ENCODE measurements at places on chromosomes 5 and 9. TPM values are rescaled to one million over a fixed set of nuclear protein-coding genes. Genes with fewer than 3 reads are reported as not detected.

- no peak overlapping the region for H3K27ac ChIP-seq
- H3K36me3 ChIP-seq: no peaks in the 10 kb centered on the region
- no peaks in the 10 kb centered on the region for H3K4me1 ChIP-seq
- DNase-seq: no peak
- no peak overlapping the region for H3K4me3 ChIP-seq
These were observed 213.4 kb downstream of the LURAP1L start for GRCh38 chr9:12988258-12988657.

GRCh38 chr9:21281275-21281674 is 23.8 kb downstream of the IFNA5 start:
- no peak overlapping the region for H3K4me3 ChIP-seq
- H3K27me3 ChIP-seq: no peaks in the 10 kb centered on the region
- no peaks in the 10 kb centered on the region for H3K4me1 ChIP-seq
- no peaks in the 10 kb centered on the region for H3K36me3 ChIP-seq

Gene MLANA
- total RNA-seq: not detected

Gene HMGCS1
- total RNA-seq: 147 TPM

DNA sequence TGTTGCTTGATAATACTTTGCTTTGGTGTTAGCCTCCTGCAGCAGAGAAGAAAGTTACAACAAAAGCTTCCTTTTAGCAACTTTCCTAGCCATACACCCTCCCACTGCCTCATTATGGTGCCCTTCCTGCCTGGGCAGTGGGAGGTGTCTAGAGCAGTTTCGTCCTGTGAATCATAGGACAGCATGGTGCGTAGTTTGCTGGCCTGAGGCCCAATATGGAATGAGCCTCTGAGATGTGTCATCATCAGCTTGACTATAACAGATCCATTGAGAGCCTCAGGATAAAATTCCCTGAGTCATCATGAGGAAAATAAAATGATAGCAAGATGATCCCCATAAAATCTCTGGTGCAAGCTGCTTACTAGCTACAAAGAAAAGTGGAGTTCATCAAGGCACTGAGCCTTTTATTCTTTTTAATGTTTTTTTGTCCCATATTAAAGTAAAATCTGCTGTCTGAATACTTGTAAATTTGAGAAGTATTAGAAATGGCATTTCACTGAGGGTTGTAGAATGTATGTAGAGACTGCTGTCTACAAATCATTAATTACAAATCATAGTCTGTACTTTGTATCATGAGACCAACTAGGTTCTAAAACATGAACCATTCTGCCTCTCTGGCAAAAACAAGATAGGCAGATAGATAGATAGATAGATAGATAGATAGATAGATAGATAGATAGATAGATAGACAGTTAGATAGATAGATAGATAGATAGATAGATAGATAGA is 303.0 kb upstream of the PDE4D start:
- H3K27ac ChIP-seq: no peak overlapping the region
- no peaks in the 10 kb centered on the region for H3K36me3 ChIP-seq
- H3K27me3 ChIP-seq: no peaks in the 10 kb centered on the region
- H3K4me1 ChIP-seq: no peaks in the 10 kb centered on the region
- no peak overlapping the region for H3K4me3 ChIP-seq

DNA sequence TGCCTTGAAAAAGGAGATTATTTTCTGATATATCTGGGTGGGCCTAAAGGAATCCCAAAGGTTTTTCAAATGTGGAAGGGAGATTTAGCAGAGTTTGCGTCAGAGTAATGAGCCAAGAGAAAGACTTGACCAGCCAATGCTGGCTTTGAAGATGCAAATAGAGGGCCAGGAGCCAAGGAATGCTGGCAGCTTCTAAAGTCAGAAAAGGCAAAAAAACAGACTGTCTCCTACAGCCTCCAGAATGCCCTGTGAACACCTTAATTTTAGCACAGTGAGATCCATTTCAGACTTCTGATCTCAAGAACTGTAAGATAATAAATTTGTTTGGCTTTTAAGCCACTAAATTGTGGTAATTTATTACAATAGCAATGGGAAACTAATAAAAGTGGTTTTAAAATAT is 122.6 kb upstream of the FREM1 start:
- no peaks in the 10 kb centered on the region for H3K36me3 ChIP-seq
- H3K27ac ChIP-seq: no peak overlapping the region
- no peak overlapping the region for H3K4me3 ChIP-seq
- H3K4me1 ChIP-seq: no peaks in the 10 kb centered on the region
- no peak for DNase-seq

- no peaks in the 10 kb centered on the region for H3K27me3 ChIP-seq
- no peaks in the 10 kb centered on the region for H3K4me1 ChIP-seq
- H3K36me3 ChIP-seq: peaks cover 15% of the 10 kb centered on the region
- peak; percentile 23 for DNase-seq
- no peak overlapping the region for H3K27ac ChIP-seq
These were observed 65.0 kb upstream of the FBXW11 start for GRCh38 chr5:172071309-172071875.

DNA sequence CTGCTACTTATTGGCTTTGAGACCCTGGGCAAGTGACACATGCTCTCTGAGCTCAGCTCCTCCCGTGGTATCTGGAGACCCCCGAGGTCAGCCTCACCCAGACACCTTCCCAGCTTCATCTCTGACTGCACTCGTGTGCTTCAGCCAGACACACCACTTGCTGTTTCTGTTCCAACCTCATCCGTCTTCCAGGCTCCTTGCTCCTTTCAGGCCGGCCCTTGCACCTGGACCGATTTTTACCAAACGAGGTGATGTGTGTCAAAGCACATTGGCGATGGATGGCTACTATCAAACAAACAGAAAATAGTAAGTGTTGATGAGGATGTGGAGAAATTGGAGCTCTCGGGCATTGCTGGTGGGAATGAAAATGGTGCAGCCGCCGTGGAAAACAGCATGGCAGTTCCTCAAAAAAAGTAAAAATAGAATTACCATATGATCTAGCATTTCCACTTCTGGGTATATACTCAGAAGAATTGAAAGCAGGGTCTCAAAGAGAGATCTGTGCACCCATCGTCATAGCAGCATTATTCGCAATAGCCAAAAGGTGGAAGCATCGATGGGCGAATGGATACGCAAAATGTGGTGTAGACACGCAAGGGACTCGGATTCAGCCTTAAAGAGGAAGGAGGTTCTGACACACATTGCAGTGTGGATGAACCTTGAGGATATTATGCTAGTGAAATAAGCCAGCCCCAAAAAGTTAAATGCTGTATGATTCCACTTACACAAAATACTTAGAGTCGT is 96.1 kb upstream of the IER5L start:
- no peak for DNase-seq
- H3K4me1 ChIP-seq: peaks cover 9% of the 10 kb centered on the region
- no peak overlapping the region for H3K27ac ChIP-seq
- H3K27me3 ChIP-seq: no peaks in the 10 kb centered on the region
- no peak overlapping the region for H3K4me3 ChIP-seq
- no peaks in the 10 kb centered on the region for H3K36me3 ChIP-seq

DNA sequence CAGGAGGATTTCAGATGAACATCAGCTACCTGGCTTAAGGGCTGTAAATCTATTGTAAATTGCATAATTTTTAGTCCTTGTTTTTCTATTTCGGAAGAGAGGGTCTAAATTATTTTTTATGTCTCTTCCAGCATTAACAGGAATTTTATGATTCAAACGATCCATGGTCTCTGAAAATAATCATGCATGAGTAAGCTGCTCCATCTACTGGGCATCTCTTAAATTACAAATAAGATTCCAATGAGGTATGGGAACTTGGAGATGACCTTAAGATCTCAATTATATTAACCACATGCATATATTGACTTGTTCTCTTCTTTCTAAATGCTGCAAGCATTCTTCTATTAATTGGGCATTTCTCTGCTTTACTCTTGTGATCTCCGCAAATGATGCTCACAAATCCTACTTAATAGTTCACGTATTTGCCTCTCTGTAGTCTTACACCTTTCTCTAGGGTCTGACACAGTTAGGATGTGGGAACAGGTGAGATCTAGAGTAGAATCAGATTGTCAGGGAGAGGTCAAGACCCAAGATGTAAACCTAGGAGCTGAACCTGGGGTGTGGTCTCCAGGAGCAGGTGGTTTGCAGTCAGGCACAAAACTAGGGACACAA is 86.9 kb downstream of the NUDT12 start:
- DNase-seq: no peak
- H3K36me3 ChIP-seq: no peaks in the 10 kb centered on the region
- no peak overlapping the region for H3K4me3 ChIP-seq

Gene CER1
- 22.3 TPM for total RNA-seq

Gene ARSI
- total RNA-seq: 1.3 TPM

GRCh38 chr9:131397100-131397790 is 3.4 kb downstream of the PRRC2B start:
- H3K4me3 ChIP-seq: peak overlapping the region; percentile 98
- no peaks in the 10 kb centered on the region for H3K27me3 ChIP-seq
- peaks cover 14% of the 10 kb centered on the region for H3K36me3 ChIP-seq
- peaks cover 23% of the 10 kb centered on the region for H3K4me1 ChIP-seq

DNA sequence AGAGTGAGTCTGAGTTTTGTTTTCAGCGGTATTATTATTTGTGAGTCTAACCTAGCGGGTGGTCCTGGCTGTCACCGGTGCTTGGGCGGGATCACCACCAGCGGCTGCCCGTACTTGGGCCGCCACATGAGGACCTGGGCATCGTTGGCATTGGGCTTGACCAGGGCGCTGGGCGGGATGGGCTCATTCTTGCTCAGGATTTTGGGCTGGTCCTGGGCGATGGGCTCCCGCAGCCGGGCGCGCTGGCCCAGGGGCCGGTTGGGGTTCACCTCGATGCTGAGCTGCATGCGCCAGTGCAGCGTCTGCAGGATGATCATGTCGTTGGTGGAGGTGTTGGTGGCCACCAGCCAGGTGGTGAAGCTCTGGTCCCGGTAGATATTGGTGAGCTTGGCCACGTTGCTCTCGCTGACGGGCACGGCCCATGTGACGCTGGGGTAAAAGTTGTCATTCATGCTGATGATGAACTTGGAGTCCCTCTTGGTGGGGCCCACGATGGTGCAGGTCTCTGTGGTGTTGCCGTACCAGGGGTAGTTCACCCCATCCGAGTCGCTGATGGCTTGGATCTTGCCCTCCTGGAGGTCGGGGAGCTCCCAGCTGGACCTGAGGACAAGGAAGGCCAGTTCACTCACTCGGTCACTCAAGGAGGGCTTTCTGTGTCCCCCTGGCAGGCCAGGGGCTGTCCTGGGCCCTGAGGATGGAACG is 15.4 kb downstream of the FAM78A start:
- no peak overlapping the region for H3K4me3 ChIP-seq
- H3K36me3 ChIP-seq: peaks cover 3% of the 10 kb centered on the region
- H3K27me3 ChIP-seq: no peaks in the 10 kb centered on the region
- H3K4me1 ChIP-seq: no peaks in the 10 kb centered on the region
- no peak overlapping the region for H3K27ac ChIP-seq

GRCh38 chr9:111258209-111258874 is 71.7 kb downstream of the OR2K2 start:
- no peak overlapping the region for H3K4me3 ChIP-seq
- no peaks in the 10 kb centered on the region for H3K27me3 ChIP-seq
- no peak overlapping the region for H3K27ac ChIP-seq
- no peaks in the 10 kb centered on the region for H3K4me1 ChIP-seq
- no peaks in the 10 kb centered on the region for H3K36me3 ChIP-seq

Gene SLC34A3
- total RNA-seq: not detected

GRCh38 chr9:37104183-37104889 is 16.0 kb upstream of the ZCCHC7 start:
- H3K27me3 ChIP-seq: no peaks in the 10 kb centered on the region
- DNase-seq: no peak
- no peak overlapping the region for H3K4me3 ChIP-seq

Gene ADRA1B
- total RNA-seq: not detected

- H3K4me1 ChIP-seq: no peaks in the 10 kb centered on the region
- H3K27me3 ChIP-seq: no peaks in the 10 kb centered on the region
- no peaks in the 10 kb centered on the region for H3K36me3 ChIP-seq
These were observed 157.5 kb upstream of the HAPLN1 start for GRCh38 chr5:83877911-83878706.

GRCh38 chr5:148682058-148683026 is 28.0 kb upstream of the HTR4 start:
- H3K27ac ChIP-seq: no peak overlapping the region
- DNase-seq: no peak
- H3K27me3 ChIP-seq: no peaks in the 10 kb centered on the region

- H3K27ac ChIP-seq: no peak overlapping the region
- H3K36me3 ChIP-seq: no peaks in the 10 kb centered on the region
- DNase-seq: no peak
These were observed 50.5 kb upstream of the RNU6ATAC start for GRCh38 chr9:134214766-134215419.

GRCh38 chr5:51573835-51574234 is 190.6 kb downstream of the ISL1 start:
- H3K27me3 ChIP-seq: no peaks in the 10 kb centered on the region
- no peaks in the 10 kb centered on the region for H3K4me1 ChIP-seq
- peaks cover 2% of the 10 kb centered on the region for H3K36me3 ChIP-seq

Gene EFNA5
- 19.0 TPM for total RNA-seq

Gene LTC4S
- total RNA-seq: 3.7 TPM

DNA sequence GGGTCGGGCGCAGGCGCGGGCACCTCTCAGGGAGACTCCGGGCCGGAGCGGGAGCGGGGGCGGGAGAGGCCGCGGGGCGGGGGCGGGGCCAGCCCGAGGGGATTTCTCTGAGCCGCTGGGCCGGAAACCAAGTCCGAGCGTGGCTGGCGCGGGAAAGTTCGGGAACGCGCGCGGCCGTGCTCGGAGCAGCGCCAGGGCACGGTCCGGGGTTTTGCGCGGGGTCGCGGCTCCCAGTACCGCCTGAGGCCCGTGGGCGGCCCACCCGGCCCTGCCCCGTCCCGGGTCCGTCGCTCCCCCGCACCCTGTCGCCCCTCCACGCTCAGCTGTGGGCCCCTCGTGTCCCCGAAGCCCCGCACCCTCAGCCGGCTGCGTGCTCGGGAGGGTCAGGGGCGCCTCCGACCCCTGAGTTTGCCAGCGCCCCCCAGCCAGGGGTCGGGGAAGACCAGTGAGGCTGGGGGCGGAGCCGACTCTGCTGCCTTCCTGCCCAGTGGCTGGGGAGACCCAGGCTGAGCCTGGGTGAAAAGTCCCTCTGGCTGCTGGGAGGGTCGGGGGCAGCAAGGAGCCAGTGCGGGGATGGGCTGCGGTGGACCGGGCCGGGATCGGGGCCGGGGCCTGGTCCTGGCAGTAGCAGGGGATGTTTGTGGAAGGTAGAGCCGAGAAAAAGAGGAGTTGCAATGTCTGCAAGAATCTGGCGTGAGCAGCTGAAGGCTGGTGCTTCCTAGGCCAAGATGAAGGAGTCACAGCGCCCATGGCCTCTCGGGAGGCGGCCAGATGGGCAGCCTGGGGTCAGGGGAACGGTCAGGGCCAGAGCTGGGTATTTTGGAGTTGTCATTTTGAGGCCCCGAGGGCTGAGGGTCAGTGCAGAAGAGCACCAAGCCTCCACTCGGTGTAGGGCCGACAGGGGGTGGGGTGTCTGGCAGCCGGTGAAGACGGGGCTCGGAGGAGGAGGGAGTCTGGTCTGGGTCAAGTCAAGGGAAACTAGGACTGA is 588 bp downstream of the TRAF2 start:
- H3K4me1 ChIP-seq: no peaks in the 10 kb centered on the region
- H3K4me3 ChIP-seq: peak overlapping the region; percentile 89
- H3K27ac ChIP-seq: no peak overlapping the region
- peaks cover 15% of the 10 kb centered on the region for H3K36me3 ChIP-seq

Gene ZNF883
- total RNA-seq: 10.7 TPM

Gene CATSPER3
- total RNA-seq: 0.50 TPM

Measured in H9 (cell line).